ENCODE measurements at places on chromosomes 7 and 10.
A peak's percentile ranks its signal among the peaks of the same experiment; 100 is the strongest.

DNA sequence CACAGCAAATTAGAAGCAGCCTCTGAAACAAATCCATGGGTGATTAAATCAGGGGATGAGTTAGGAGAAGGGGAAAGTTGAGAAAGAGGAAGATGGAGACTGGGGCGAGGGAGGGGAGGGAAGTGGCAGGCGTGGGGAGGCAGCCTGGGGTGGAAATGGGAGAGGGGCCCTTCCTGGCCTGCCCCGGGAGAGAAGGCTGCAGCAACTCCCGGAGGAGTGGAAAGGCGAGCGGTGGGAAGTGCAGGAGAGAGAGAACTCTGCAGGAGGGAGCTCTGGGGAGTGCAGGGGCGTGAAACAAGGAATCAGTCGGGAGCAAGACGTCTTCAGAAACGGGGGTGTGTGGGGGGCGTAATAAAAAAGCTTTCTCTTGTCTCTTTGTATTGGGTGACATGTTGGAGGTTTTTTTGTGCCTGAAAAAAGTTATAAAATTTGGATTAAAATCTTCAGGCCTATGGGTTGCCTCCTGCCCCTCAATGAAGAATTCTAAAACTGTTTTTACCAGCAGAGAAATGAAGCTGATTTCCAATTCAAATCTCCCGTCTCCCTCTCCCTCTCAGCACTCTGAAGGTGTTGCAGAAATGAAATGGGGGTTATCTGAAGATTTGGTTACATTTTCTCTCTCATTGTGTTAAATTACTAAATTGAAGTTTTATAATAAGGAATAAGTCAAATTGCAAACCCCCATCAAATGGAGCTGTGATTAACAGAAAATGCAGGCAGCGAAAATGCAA lies 4.7 kb upstream of the UNCX start:
- DNase-seq: no peak

GRCh38 chr7:159201722-159202330 lies 57.2 kb upstream of the VIPR2 start:
- no peak for DNase-seq

- no peak for DNase-seq
Measured at GRCh38 chr10:52082307-52082706, 231.8 kb upstream of the DKK1 start.

GRCh38 chr7:151888079-151889067 lies 11.5 kb upstream of the PRKAG2 start:
- no peak for DNase-seq

GRCh38 chr7:132386201-132386681 lies 190.0 kb downstream of the PLXNA4 start:
- DNase-seq: no peak

DNA sequence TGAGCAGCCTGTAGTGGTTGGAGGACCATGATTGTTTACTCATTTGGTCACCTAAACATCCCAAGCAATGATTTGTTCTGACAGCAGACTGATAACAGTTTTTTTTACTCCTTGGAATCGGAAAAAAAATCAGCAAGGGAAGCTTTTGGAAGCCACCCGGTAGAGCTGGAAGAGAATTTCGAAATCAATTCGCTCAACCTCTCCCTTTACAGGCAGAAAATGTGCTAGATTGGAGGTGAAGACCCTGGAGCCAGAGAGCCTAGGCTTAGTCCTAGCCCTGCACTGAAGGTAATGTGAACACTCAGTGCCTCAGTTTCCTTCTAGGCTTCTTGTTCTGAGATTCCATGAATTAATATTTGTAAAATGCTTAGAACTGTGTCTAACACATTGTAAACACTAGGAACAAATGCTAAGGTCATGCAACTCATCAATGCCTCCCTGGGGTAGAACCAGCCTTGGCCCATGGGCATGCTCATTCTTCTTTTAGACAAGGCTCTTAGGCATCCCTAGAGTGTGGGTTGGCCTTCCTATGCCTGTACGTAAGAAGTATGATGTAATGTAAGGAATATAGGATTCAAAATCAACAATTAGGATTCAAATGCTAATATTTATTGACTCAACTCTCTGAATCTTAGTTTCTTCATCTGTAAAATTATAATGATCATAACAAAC lies 52.7 kb downstream of the MET start:
- DNase-seq: no peak

GRCh38 chr10:99431190-99431760 lies 851 bp upstream of the GOT1 start:
- DNase-seq: no peak

DNA sequence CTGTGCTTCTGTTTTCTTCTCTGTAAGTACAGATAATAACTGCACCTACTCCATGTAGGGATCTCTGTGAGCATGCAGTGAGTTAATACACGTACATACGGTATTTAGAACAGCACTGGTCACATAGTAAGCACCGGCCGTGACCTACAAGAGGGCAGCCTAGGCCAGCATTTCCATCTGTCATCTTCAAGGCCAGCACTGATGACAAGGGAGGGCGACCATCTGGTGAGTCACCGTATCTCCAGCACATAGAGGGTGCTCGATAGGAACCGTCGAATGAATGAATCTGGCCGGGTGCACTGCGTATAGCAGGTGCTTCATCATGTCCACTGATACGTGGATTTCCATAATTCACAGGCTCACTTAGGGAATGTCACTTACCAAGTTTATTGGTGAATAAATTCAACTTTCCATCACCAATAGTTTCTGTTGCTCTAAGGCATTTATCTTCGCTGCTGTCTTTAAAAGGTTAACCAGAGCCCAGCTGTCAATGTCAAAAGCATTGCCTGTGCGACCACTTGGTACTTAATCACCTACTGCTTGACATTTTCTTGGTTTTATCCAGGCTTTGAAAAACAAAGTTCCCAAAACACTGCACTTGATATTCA lies 8.3 kb downstream of the NOD1 start:
- DNase-seq: no peak

DNA sequence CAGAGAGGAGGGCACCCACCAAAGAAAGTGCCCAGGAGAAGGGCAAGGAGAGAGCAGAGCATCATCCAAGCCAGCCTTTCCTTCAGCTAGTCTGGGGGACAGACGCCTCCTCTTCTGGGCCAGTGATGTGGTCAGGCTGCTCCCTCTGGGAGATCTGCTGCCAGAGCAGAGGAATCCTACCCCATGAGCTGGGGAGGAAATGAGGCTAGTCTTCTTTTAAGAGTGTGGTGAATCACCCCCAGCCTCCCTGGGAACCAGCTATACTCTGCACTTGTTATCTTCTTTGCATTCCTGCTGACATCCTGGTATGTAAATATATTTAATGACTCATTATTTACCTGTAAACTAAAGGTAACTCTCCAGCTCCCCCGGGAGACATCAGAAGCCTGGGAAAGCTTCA lies 41.6 kb upstream of the EPHB6 start:
- peak; percentile 61 for DNase-seq

DNA sequence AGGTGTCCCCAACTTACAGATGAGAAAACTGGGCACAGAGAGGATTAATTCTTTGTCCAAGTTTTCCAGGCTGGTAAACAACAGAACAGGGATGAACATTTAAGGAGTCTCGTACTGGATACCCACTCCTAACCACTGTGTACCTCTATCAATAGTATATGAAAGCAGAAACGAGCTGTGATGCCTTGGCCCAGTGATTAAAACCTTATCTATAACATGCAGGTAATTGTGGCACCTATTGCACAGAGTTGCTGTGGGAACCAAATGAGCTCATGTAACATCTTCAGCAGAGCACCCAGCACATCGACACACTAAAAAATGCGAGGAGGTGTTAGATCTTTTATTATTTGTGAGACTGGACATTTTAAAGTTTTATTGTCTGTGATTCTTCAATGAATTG lies 1.6 kb downstream of the TMEM273 start:
- DNase-seq: no peak

GRCh38 chr7:1187127-1187526 lies 27.1 kb upstream of the ZFAND2A start:
- no peak for DNase-seq

- no peak for DNase-seq
Measured at GRCh38 chr7:107917763-107918651, 27.0 kb downstream of the DLD start.

- DNase-seq: no peak
Measured at GRCh38 chr7:92815412-92815811, 21.0 kb downstream of the CDK6 start.

- DNase-seq: no peak
Measured at GRCh38 chr7:42315103-42315502, 78.1 kb upstream of the GLI3 start.

- no peak for DNase-seq
Measured at GRCh38 chr7:136309407-136309806, 332.2 kb upstream of the MTPN start.

- no peak for DNase-seq
Measured at GRCh38 chr10:19041171-19041570, 7.4 kb upstream of the MALRD1 start.

- no peak for DNase-seq
Measured at GRCh38 chr7:380139-380485, 90.1 kb downstream of the FOXL3 start.

All from amniotic stem cell (primary cell).